Stimulated activated CD4-positive, alpha-beta T cell treated with anti-CD3 and anti-CD28 coated beads, Interleukin-1b, Interleukin-23, amount 100 ng/mL, for 1 hour (primary cell): ENCODE measurements at places on chromosomes 4 and X.

- DNase-seq, result no peak
These were observed 46.1 kb downstream of the PSAPL1 start for GRCh38 chr4:7388627-7389026.

GRCh38 chr4:168831919-168832762, 177.9 kb downstream of the CBR4 start:
- DNase-seq, result no peak

- no peak for DNase-seq
These were observed 36.6 kb upstream of the UGT2A1 start for GRCh38 chr4:69689599-69689998.

GRCh38 chr4:188032170-188032569, 36.6 kb downstream of the ZFP42 start:
- no peak for DNase-seq

DNA sequence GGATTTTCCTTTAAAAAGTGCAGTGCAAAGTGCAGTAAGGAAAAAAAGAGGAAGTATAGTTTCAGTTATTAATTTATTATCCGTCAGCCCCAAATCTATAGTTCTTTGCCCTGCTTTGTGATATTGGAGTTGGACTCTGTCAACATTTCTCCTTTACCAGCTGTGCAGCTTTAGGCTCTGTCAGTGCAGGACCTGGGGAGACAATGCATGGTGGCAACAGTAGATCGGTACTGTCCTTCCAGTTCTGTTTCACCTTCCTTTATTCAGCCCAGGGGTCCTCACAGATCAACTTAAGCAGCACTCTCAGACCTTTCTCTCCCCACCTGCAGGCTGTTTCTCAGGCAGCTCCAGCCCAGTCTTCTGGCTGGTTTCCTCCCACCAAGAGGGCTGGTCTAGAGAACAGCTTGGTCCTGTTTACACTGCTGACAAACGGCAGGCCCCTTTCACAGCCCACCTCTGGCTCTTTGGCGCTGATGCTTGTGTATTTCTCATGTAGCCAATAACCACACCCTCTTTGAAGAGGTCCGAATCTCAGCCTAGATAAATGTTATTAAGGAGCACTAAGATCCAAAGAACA, 71.6 kb downstream of the MCUB start:
- no peak for DNase-seq

GRCh38 chr4:137641544-137641943, 109.2 kb upstream of the PCDH18 start:
- no peak for DNase-seq

DNA sequence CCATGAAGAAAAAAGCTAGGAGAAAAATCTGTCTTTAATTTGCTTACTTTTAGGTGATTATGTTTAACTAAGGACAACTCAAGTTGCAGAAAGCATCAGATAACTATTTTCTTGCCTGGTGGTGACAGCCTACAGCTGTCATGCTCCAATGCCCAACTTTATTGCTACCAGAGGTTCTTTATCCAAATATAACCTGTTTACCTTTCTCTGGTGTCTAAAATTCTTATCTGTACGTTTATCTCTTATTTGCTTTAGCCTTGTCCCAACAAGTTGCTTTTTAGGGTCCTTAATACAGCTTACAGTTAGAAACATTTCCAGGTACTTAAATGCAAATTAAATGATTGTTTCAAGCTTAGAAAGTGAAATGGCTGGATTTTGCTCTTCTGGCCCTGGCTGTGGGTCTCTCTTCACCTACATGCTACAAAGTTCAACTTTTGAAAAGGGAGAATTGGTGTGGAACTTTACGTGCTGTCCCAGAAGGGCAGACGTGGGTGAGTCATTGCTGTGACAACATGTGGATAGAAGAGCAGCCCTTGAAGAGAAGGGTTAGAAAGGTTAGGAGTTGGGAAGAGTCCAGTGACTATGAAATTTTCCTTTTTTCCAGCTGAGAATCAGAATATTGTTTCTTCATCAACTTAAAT, 60.7 kb downstream of the HPGD start:
- no peak for DNase-seq

- DNase-seq, result no peak
These were observed 46.2 kb upstream of the TRPC3 start for GRCh38 chr4:121998024-121998423.

GRCh38 chr4:86506591-86506990, 87.5 kb upstream of the PTPN13 start:
- no peak for DNase-seq

- no peak for DNase-seq
These were observed 73.4 kb upstream of the EDNRA start for GRCh38 chr4:147407261-147408045.

GRCh38 chr4:176814770-176815169, 22.0 kb upstream of the VEGFC start:
- DNase-seq, result no peak

- no peak for DNase-seq
These were observed 10.3 kb downstream of the WDR44 start for GRCh38 chrX:118356154-118356701.

DNA sequence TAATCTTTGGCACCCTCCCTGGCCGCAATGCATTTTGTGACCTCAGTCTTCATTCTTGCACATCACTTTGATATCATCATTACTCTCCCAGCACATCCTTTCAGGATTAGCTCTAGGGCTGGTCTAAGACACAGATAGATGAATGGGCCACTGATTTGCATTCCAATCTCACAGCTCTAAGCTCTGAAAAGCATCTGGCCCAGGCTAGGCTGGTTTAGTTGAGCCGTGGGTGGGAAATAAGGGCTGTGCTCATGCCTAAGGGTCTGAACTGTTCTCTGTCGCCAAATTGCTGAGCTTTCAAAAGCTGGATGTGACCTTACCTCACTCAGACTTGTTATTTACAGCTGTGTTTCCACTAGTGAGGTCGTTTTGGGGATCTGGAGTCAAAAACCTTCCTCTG, 30.0 kb upstream of the SLC9A7 start:
- DNase-seq, result no peak

- DNase-seq, result no peak
These were observed 27.5 kb upstream of the GPR78 start for GRCh38 chr4:8552581-8553205.

DNA sequence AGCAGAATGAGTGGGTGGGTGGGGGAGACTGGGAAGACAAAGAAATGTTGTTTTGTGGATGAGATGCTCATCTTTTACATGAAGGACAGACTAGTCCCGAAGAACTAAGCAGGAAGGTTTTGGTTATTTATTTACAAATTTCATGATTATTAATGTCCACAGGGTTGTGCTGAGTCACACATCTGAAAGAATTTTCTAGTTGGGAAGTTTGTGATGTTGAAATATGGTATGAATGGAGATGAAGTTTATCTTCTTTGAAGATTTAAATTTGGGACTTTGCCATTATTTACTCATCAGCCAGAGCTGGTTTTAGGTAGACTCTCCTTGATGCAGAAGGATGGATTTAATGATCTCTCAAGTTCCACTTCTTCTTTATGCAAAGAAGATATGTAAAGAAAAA, 75.5 kb downstream of the MOSPD2 start:
- no peak for DNase-seq

- DNase-seq, result no peak
These were observed 5.2 kb downstream of the PCDH19 start for GRCh38 chrX:100404851-100405250.

DNA sequence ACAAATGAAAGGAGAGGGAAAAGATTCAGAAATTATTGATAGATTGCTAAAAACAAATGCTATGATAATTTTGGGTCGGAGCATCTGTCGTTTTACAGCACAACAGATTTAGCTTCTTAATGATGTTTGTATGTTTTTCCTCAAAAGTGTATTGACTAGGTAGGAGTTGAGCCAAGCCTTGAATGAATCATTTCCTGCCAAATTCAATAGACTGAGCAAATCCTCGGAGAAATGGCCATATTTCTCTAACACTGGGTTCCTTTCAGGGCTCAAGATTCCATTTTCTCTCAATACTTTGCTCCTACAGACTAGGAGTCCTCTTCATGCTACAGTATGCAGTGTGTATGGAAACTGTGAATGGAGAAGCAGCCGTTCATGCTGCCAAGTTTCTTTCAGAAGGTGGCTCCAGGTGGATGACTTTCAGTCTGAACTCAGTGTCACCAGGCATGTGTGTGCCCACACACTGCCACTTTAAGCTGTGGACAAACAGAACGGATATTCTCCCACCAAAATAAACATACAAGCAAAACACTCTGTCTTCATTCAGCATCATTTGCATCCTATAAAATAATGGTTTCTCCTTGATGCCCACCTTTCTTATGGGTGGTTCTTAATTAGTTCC, 146.0 kb downstream of the TBL1X start:
- no peak for DNase-seq

DNA sequence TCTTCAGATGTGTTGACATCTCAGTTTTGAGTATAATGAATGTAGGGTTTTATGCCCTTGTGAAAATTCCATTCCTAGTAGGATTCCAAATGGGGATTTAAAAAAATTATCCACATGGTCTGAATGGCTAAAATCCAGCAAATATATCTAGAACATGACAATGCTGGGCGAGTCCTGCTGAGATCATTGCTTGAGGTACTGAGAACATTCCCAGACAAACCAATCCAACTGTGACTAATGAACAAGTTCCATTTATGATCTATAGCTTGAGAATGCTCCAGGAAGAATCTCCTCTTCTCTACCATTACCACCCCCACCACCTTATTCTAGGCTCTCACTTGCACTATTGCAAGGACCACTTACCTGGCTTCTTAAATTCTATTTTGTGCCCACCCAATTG, 77.2 kb upstream of the IL1RAPL2 start:
- no peak for DNase-seq

- DNase-seq, result no peak
These were observed 1449.6 kb downstream of the C4orf33 start for GRCh38 chr4:130545596-130545995.

GRCh38 chrX:84760560-84760959, 243.1 kb upstream of the APOOL start:
- DNase-seq, result no peak
